GM23248 (cell line): ENCODE measurements at places on chromosomes 16 and 17. TPM values are rescaled to one million over a fixed set of nuclear protein-coding genes. Genes with fewer than 3 reads are reported as not detected.

Gene MYH13
- total RNA-seq: not detected in 2 replicates

Gene NPIPA2
- total RNA-seq: 0.32 and 0.51 TPM in 2 replicates

DNA sequence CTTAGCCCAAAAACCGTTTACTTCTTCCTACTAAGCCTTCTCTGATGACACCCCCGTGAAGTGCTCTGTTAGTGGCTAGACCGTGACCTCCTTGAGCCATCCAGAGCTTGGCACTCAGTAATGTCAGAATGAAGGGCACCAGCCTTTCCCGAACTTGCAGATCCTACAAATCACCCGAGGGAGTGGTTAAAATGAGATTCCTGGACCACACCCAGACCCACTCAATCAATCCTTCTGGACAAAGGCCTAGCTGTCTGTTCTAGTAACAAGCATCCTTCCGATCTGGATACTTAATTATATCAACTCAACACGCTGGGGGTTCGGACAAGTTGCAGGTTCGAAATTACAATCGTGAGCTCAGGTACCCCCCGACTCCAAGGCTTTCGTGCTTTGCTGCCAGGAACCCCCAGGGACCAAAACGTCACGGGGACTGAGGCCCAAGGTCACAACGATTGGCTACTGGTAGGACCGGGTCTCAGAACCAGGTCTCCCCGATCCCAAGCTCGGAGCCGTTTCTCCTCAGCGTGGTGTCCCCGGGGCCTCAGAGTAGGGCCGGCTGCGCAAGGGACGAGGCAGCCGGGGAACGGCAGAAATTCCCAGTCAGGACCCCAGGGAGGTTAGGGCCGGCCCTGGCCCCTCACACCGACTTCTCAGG, 527 bp downstream of the CIAPIN1 start:
- peak; percentile 67 for DNase-seq

Gene HEATR9
- total RNA-seq: not detected in 2 replicates

- DNase-seq: peak; percentile 84
Observed at GRCh38 chr16:17510567-17510966, 39.8 kb upstream of the XYLT1 start.

DNA sequence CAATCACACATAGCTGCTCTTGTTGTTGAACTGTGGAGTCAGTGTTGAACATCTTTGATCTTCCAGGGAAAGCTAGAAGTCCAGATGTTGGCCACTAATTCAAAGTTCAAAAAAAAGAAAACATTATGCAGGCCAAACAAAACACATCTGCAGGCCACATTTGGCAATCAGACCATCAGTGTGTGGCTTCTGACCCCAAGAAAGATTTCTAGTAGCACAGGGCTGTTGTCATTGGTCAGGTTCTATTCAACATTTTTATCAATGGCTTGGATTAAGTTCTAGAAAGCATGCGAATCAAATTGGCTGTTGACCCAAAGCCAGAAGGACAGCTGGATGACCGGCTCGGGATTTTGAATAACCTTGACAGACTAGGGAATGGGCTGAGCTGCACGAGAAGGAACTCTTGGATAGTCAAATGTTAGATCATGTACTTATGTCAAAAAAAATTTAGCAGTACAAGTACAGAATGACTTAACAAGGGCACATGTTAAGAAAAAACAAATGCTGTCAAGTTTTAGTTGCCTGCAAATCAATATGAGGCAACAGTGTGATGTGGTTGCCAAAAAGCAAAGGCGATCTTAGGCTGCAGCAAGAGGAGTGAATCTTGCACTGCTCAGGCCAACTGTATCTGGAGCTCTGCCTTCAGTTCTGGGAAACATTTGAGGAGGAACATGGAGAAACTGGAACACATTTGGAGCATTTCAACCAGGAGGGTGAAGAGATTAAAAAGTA, 187.6 kb downstream of the RGS9 start:
- DNase-seq: peak; percentile 23

- peak; percentile 69 for DNase-seq
Observed at GRCh38 chr17:75428543-75429469, 23.3 kb upstream of the GRB2 start.

GRCh38 chr16:8230497-8230896, 359.8 kb downstream of the TMEM114 start:
- DNase-seq: no peak

GRCh38 chr17:64534187-64534586, 27.4 kb downstream of the CEP95 start:
- peak; percentile 42 for DNase-seq

- no peak for DNase-seq
Observed at GRCh38 chr16:12551530-12551929, 252.2 kb downstream of the CPPED1 start.

GRCh38 chr17:50468304-50469207, at the start of gene CHAD:
Gene CHAD (minus strand): TSS chr17:50468880. CDS start chr17:50468813, 67 bp downstream.
- DNase-seq: peak; percentile 59
